Renal cortex interstitium (tissue), 15 donors: ENCODE measurements at places on chromosomes 5 and 9. TPM values are rescaled to one million over a fixed set of nuclear protein-coding genes. Genes with fewer than 3 reads are reported as not detected.

The HRH2 gene
- 2.7 TPM for polyA plus RNA-seq

GRCh38 chr5:67400752-67401151 is 204.2 kb upstream of the CD180 start:
- DNase-seq: no peak

DNA sequence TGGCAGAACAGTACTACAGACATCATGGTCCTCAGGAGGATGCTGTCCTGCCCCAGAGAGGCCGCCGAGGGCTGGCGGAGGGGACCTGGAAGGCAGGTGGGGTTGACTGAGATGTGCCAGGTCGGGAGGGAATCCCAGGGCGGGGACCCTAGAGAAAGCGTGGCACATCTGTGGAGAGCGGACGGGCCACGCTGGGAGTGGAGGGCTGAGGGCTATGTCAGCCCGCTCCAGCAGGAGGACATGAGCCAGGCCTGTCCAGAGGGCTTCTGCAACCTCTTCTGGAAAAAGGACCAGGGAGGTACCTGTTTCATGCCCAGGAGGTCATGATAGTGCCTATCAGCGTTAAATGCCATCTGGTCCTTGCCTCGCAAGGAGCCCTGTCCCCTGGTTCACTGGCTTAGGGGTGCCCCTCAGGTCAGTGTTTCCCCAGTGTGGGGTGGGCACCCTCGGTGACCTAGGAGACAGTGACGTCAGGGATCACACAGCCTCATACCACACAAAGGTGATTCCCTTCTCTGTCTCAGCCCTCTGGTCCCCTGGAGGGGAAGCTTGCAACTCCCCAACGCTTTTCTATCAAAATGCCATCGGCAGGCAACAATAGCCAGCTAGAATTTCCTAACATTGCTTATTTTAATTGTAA is 103.6 kb upstream of the IER5L start:
- no peak for DNase-seq

The SPINK13 gene
- 1.2 TPM for polyA plus RNA-seq

DNA sequence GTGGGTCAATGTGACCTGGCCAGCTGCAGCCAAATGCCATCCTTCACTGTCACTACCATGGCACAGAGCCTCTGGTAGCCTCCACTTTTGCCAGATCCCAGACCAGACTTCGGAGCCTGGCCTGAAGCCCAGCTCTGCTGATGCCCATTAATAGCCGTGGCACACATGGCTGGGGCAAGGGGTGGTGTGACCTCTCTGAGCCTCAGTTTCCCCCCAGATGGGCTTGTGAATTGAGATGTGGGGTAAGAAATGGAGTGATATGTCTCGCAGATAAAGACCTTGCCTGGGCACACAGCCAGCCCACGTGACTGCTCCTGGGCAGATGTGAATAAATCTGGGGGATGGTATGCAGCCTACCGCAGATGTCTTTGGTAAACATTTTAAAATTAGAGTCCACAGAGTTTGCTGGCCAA is 13.9 kb downstream of the SUSD3 start:
- no peak for DNase-seq

DNA sequence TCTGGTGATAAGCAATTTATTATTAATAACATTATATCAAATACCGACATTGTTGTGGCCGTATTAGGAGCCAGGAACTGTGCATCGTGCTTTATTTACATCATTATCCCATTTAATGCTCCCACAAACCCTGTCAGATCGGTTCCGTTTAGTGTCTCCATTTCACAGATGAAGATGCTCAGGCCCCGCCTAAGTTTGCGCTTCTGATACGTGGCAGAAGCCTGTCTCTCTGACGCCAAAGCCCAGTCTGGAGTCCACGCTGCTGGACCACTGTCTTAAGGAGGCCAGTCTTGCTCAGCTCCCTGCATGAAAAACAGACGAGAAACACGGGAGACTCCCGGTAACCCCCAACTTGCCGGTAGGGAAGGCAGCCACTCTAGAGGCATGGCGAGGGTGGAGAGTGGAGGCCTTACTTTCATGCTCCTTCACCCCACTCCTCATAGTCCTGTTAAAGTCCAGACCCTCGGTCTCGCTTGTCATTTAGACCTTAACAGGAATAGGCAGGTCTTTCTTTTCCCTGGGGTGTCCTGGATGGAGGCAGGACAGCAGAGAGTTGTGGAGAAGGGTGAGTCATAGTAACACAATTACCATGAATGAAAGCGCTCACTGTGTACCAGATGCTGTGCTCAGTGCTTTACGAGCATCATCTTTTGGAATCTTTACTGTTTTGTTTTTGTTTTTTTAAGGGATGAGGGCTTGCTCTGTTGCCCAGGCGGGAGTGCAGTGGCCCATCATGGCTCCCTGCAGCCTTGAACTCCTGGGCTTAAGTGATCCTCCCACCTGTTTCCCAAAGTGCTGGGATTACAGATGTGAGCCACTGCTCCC is 872 bp downstream of the TXNDC15 start:
- DNase-seq: peak; percentile 30

GRCh38 chr5:135103575-135103853 is 69.5 kb upstream of the PITX1 start:
- peak; percentile 33 for DNase-seq

The ZDHHC11B gene
- 9.0 TPM for polyA plus RNA-seq

DNA sequence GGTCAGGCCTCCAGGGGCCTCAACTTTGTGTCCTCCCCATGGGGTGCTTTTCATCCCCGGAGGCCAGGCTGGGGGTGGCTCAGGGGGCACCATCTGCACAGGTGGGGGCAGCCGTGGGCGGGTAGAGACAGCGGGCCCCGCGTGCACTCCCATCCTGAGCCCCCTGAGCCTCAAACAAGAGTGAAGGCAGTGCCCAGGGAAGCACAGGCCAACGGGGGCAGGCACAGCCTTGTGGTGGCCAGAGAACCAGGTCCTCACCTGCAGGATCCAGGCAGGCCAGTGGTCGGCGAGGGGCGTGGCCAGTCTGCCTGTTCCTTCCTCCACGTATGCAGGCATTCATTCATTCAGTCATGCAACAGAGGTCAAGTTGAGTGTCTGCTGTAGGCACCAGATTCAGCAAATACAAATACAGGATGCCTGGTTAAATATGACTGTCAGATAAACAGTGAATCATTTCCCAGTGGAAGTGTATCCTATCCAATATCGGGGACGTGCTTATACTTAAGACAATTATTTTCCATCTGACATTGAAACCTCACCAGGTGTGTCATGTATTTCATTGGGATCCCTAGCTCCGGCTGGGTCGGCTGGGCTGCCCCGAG is 22.3 kb downstream of the KCNT1 start:
- no peak for DNase-seq

The NINJ1 gene
- 46.8 TPM for polyA plus RNA-seq

The C7 gene
- 136 TPM for polyA plus RNA-seq

The RNF130 gene
- 68.9 TPM for polyA plus RNA-seq

DNA sequence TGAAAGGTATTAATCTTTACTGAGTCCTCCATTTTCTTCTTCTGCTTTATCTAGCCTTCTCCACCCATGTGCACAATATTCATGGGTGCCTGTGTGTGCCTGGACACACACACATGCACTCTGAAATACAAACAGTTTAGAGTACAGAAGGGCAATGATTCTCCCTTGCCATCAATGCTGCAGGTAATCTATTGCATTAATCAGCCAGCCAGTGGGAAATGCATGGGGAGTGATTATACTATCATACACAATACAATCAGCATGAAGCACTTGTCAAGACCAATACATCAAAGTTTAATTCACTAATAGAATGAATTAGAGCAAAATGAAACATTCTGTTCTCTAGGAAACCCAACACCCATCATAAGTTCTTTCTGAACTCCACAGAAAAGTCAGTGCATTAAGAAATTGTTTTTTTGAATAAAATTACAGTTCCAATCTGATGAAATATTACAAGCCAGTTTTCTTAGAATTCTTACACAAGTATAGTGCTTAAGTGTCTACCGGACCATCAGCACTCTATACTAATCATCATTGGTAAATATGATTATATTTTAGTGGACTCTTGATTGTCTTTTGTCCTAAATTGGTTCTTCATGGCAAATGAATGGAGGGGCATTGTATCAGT is 172.2 kb downstream of the ZSWIM6 start:
- DNase-seq: no peak

DNA sequence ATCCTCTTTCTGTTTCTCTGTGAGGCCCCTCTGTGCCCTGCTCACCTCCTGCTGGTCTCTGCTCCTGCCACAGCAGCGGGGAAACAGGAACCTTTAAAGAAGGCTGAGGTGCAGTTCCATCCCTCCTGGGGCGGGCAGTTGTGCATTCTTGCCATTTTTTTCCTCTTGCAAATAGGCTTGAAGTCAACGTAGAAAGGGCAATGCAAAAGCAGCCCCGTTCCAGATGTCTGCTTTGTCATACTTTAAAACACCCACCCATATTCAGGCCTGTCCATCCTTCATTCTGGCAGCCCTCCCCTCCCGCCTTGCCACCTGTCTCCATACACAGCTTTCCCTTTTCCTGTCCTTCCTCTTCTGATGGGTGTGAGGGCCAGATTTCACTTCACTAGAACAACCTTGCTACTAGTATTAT is 65.4 kb upstream of the KLF9 start:
- no peak for DNase-seq

GRCh38 chr5:55372130-55372925 is 64.5 kb downstream of the MTREX start:
- no peak for DNase-seq
